Lung (tissue), 17 donors: ENCODE measurements at places on chromosomes 2 and 18.

- no peaks in the 10 kb centered on the region for H3K4me1 ChIP-seq
- no peak for DNase-seq
- H3K4me3 ChIP-seq = no peak overlapping the region
- H3K36me3 ChIP-seq = peaks cover 74% of the 10 kb centered on the region
- no peak overlapping the region for H3K27ac ChIP-seq
Measured at GRCh38 chr2:237380768-237381167, 33.2 kb downstream of the COL6A3 start.

DNA sequence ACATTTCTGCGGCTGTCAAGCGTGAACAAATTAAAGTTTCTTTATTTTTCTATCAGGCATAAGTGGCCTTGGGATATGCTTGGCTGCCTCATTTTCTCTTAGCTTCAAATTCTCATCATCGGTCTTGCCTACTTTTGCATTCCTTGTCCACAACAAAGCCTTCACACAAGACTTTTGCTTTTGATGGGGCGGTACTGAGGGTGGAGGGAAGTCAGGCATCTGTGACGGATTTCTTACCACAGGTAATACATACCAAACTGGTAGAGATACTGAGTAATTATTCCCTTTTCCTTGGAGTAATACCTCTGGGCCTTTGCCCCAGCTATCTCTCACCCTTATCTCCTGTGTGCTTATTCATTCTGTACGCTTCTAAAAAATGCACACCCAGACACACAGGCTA, 468.3 kb upstream of the RGPD4 start:
- H3K4me1 ChIP-seq = no peaks in the 10 kb centered on the region
- DNase-seq = no peak
- no peaks in the 10 kb centered on the region for H3K36me3 ChIP-seq
- no peak overlapping the region for H3K4me3 ChIP-seq

DNA sequence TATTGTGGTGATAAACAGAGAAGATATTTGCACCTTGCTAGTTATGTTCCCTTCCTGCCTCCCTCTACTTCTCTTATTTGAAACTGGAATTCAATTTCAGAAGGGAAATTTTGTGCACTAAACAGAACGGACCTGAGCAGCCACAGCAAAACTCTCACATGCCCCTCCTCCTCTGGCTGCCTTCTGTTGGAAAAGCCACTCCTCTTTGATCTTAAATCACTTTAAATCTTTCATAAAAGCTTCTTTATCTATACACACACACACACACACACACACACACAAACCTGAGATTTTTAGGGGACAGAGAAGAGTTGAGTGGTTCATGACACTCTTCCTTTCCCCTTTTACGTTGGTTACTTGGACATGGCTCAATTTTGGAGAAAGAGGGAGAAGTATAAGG, 5.6 kb downstream of the TBR1 start:
- no peak overlapping the region for H3K4me3 ChIP-seq
- H3K27me3 ChIP-seq = peaks cover 23% of the 10 kb centered on the region
- no peaks in the 10 kb centered on the region for H3K4me1 ChIP-seq

GRCh38 chr2:54321047-54321446, 65.0 kb upstream of the TSPYL6 start:
- no peaks in the 10 kb centered on the region for H3K36me3 ChIP-seq
- H3K4me3 ChIP-seq = no peak overlapping the region
- DNase-seq = peak; percentile 47
- no peak overlapping the region for H3K27ac ChIP-seq
- H3K4me1 ChIP-seq = peaks cover 9% of the 10 kb centered on the region
- no peaks in the 10 kb centered on the region for H3K27me3 ChIP-seq

GRCh38 chr18:63207835-63208234, 111.7 kb downstream of the BCL2 start:
- peaks cover 7% of the 10 kb centered on the region for H3K4me1 ChIP-seq
- no peak for DNase-seq
- no peak overlapping the region for H3K27ac ChIP-seq

DNA sequence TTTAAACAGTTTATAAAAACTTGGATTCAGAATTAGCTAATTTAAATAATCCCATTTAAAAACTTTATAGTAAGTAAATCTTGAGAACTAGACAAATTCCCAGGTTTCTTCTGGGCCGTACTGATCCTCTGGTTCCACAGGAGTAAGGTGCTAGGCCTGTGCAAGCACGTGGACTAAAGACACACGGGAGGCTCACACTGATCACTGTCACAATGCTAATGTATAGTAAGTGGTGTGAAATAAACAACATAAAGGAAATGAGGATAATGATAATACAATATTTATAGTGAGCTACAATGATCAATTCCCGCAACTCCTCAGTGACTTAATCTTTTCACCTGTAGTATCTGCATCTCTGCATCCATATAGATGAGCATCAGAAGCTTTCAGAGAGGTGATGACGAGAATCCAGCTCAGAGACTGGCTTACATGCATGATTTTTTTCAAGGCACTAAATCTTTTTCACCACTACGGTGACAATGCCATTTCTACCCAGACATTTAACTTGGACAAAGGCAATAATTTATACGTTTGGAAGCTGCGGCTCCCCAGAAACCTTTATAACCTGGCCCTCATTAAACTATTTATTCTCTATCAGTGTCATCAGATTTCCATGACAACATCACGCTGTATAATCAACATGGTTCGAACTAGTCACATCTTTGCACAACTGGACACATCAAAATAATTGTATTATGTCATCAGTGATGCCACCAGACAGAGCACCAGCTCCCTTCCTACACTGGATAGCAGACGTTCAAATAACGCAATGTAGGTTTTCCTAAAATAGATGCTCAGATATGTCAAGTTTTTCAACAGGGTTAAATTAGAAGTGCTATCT, 196.2 kb downstream of the ZNF385B start:
- H3K36me3 ChIP-seq = no peaks in the 10 kb centered on the region
- no peaks in the 10 kb centered on the region for H3K27me3 ChIP-seq
- no peak overlapping the region for H3K4me3 ChIP-seq
- no peak for DNase-seq
- H3K4me1 ChIP-seq = no peaks in the 10 kb centered on the region

GRCh38 chr2:205637320-205637602, 45.0 kb upstream of the NRP2 start:
- H3K27ac ChIP-seq = no peak overlapping the region
- H3K4me3 ChIP-seq = no peak overlapping the region
- H3K4me1 ChIP-seq = peaks cover 3% of the 10 kb centered on the region
- DNase-seq = no peak
- no peaks in the 10 kb centered on the region for H3K36me3 ChIP-seq
- H3K27me3 ChIP-seq = peaks cover 2% of the 10 kb centered on the region

- H3K4me1 ChIP-seq = no peaks in the 10 kb centered on the region
- no peaks in the 10 kb centered on the region for H3K27me3 ChIP-seq
- no peak overlapping the region for H3K4me3 ChIP-seq
- peaks cover 40% of the 10 kb centered on the region for H3K36me3 ChIP-seq
- no peak for DNase-seq
Measured at GRCh38 chr18:57574866-57575265, 11.6 kb downstream of the FECH start.

- no peaks in the 10 kb centered on the region for H3K36me3 ChIP-seq
- H3K27ac ChIP-seq = no peak overlapping the region
- no peak overlapping the region for H3K4me3 ChIP-seq
- no peaks in the 10 kb centered on the region for H3K27me3 ChIP-seq
Measured at GRCh38 chr18:46046126-46046525, 25.9 kb downstream of the PSTPIP2 start.

GRCh38 chr18:74271635-74272034, 20.1 kb downstream of the CYB5A start:
- DNase-seq = no peak
- no peak overlapping the region for H3K27ac ChIP-seq
- H3K27me3 ChIP-seq = no peaks in the 10 kb centered on the region
- no peak overlapping the region for H3K4me3 ChIP-seq
- no peaks in the 10 kb centered on the region for H3K36me3 ChIP-seq

DNA sequence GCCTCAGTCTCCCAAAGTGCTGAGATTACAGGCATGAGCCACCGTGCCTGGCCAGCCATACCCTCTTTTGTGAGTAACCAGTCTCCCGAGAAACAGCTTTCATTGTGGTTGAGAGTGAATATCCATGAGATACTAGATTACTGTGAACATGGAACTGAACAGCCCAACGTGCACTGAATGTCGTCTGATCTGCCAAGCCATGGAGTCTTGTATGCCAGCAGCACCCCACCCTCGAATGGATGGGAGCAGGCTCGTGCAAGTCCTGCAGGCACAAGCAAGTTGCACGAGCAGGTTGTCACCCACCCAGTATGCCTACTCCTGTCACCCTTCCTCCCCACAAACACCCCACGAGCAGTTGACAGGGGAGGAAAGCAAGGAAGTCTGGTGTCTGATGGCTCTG, 36.5 kb upstream of the TFCP2L1 start:
- no peak overlapping the region for H3K4me3 ChIP-seq
- H3K4me1 ChIP-seq = no peaks in the 10 kb centered on the region
- no peaks in the 10 kb centered on the region for H3K27me3 ChIP-seq
- no peaks in the 10 kb centered on the region for H3K36me3 ChIP-seq
- H3K27ac ChIP-seq = no peak overlapping the region
- DNase-seq = no peak

- peaks cover 9% of the 10 kb centered on the region for H3K4me1 ChIP-seq
- H3K36me3 ChIP-seq = no peaks in the 10 kb centered on the region
- no peak overlapping the region for H3K4me3 ChIP-seq
- DNase-seq = no peak
Measured at GRCh38 chr2:143903172-143903856, 616.6 kb downstream of the ZEB2 start.

DNA sequence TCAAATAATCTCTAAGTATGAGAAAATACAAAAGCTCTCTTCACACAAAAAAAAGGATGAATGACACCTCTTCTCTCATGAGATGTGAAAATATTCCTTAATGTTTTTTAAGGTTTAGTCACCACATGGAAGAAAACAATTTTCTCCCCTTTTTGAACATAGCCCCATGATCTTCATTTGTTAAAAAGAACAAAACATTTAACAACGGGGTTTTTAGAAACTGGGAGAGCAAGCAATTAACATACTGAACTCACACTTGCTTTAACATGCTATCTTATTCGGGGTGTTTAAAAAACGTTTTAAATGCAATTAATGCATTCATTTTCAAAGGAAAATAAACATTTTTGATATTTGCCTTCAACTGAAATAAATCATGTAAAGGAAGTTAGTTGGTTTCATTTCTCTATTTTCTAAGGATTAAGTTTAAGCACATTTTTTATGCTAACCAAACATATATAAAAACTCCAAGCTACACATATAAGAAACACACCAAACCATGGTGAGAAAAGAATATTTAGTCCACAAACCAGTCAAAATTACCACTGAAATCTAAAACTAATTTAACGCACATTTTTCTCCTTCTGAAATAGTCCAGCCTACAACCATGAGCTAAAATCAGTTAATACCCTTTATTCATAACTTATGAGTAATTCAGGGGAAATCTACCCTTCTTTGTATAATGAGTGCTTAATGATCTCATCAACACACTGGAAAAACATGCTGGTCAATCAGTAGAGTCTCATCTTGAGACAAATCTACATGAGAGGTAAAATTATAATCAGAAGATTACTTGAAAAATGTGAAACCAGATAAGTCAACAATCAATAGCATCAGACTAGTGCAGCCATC, 8.2 kb downstream of the FBXO11 start:
- H3K36me3 ChIP-seq = no peaks in the 10 kb centered on the region
- no peaks in the 10 kb centered on the region for H3K27me3 ChIP-seq
- DNase-seq = no peak
- H3K27ac ChIP-seq = no peak overlapping the region

- no peaks in the 10 kb centered on the region for H3K27me3 ChIP-seq
- no peak for DNase-seq
- H3K4me1 ChIP-seq = peaks cover 6% of the 10 kb centered on the region
Measured at GRCh38 chr18:13451213-13451540, 232.6 kb downstream of the LDLRAD4 start.

GRCh38 chr2:43105586-43106558, 120.5 kb downstream of the ZFP36L2 start:
- H3K4me1 ChIP-seq = peaks cover 11% of the 10 kb centered on the region
- H3K36me3 ChIP-seq = no peaks in the 10 kb centered on the region
- H3K27me3 ChIP-seq = no peaks in the 10 kb centered on the region
- DNase-seq = peak; percentile 93
- H3K4me3 ChIP-seq = no peak overlapping the region

DNA sequence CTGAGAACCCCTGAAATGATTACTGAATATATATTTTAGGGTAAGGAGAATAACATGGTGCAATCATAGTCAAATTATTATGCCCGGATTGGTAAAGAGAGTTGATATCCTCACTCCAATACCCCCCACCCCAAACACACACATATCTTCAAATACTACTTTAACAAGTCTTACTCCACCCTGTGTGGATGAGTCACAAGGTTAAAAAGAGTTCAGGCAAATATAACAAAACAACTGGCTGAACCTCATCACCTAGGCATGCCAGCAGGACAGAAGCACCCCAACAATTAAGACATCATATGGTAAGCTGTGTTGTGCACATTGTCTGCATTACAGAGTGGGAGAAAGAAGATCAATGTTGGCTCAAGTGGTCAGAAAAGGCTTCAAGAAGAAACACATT, 857.4 kb downstream of the TDRD15 start:
- DNase-seq = no peak
- H3K27ac ChIP-seq = no peak overlapping the region
- no peaks in the 10 kb centered on the region for H3K27me3 ChIP-seq
- H3K4me3 ChIP-seq = no peak overlapping the region
- H3K36me3 ChIP-seq = no peaks in the 10 kb centered on the region
- no peaks in the 10 kb centered on the region for H3K4me1 ChIP-seq

DNA sequence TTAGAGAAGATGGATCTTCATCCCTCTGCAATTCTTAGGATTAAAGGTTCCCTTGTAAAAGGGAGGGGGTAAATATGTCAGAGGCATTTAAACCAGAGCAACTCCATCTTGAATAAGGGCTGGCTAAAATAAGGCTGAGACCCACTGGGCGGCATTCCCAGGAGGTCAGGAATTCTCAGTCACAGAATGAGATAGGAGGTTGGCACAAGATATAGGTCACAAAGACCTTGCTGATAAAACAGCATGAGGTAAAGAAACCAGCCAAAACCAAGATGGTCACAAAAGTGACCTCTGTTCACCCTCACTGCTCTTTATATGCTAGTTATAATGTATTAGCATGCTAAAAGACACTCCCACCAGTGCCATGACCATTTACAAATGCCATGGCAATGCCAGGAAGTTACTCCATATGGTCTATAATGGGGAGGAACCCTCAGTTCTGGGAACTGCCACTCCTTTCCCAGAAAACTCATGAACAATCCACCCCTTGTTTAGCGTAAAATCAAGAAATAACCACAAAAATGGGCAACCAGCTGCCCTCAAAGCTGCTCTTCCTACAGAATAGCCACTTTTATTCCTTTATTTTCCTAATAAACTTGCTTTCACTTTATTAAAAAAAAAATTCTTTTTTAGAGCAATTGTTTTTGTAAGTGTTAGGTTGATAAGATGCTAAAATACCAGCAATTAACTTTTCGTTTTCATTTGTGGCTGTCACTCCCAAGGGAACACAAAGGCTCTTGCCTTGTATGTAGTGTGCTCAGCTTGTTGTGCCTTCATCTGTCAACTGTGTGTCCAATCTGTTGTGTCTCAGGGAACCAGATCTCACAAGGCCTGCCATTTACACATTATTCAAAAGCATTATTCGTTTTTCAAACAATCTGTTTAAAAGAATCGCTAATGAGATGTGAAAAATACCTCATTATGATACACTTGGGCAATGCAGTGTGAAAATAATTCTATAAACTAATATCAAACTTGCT, 205.2 kb upstream of the RGPD4 start:
- H3K36me3 ChIP-seq = no peaks in the 10 kb centered on the region
- no peak for DNase-seq
- H3K4me3 ChIP-seq = no peak overlapping the region
- H3K27ac ChIP-seq = no peak overlapping the region
- H3K4me1 ChIP-seq = no peaks in the 10 kb centered on the region

GRCh38 chr2:235235977-235236767, 257.7 kb upstream of the AGAP1 start:
- DNase-seq = no peak
- H3K4me1 ChIP-seq = peaks cover 4% of the 10 kb centered on the region
- H3K27ac ChIP-seq = no peak overlapping the region
- H3K27me3 ChIP-seq = no peaks in the 10 kb centered on the region
- no peaks in the 10 kb centered on the region for H3K36me3 ChIP-seq
